ENCODE measurements at places on chromosomes 7 and 10.

- DNase-seq = no peak
Measured at GRCh38 chr10:77794256-77795142, 132.1 kb downstream of the DLG5 start.

GRCh38 chr7:32680259-32681173, 185.2 kb downstream of the AVL9 start:
- DNase-seq = no peak

DNA sequence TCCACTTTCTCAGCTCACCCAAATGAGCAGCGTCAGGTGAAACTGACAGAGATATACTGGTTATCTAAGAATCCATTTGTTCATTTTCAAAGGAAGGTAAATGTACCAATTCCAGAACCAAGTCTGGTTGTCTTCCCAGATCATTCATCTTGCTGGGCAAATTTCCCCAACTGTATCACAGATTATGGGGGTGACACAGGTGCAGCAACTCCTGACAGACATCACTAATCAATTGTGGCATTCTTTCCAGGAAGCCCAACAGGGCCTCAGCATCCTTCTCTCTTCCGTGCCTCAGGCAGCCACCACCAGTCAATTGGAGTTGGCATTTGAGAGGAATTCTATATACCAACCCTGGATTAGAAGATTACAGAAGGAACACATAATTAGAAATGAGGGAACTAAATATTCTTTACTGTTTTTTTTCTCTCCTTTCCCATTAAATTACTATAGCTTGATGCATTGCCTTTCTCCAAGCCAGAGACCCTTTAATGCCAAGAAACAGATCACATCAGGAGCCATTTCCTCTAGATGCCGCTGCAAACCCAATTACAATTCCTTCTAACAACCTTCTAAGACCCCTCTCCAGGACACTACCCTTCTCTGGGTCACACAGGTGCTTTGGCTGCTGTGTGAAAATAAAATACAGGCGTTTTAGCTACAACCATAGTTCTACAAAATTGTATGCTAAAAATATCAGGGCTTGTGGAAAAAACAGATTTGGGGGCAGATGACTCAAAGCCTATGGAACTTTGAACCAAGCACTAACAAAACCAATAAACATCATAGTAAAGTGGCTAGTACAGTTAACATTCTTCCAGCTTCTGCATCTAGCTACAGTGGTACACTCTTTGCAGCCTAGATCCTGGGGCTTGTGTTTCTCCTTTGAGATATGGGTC, 291.6 kb downstream of the RNLS start:
- DNase-seq = no peak

DNA sequence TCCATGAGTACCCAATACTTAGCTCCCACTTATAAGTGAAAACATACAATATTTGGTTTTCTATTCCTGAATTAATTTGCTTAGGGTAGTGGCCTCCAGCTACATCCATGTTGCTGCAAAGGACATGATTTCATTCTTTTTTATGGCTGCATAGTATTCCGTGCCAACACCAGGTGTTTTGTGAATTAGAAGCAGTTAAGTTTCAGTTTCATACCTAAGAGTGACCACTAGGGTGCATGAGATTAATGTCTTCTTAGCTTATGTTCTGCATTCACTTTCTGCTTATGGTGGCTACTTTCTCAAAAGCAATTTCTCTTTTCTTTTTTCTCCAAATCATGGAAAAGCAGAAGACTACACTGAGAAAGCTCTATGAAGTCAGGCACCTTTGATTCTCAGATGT, 65.1 kb upstream of the VSTM2A start:
- DNase-seq = no peak

GRCh38 chr10:129954492-129955315, 9.4 kb downstream of the EBF3 start:
- DNase-seq = no peak

- DNase-seq = no peak
Measured at GRCh38 chr7:47540387-47541350, 41.2 kb downstream of the TNS3 start.

GRCh38 chr10:95790982-95791381, 35.0 kb downstream of the ENTPD1 start:
- DNase-seq = no peak

DNA sequence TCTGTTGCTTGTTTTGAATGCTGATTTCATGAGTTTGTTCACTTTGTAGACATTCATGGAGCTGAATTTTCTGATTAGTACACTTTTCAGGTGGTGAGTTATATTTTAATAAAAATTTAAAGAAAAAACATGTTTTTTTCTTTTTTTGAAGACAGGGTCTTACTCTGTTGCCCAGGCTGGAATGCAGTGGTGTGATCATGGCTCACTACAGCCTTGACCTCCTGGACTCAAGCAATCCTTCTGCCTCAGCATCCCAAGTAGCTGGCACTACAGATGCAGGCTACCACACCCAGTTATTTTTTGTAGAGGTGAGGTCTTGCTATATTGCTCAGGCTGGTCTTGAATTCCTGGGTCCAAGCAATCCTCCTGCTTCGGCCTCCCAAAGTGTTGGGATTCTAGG, 23.7 kb downstream of the PDZD8 start:
- DNase-seq = no peak

- no peak for DNase-seq
Measured at GRCh38 chr10:110643653-110644597, at the start of gene RBM20. RBM20 (plus strand) TSS chr10:110644336; CDS start chr10:110644455, 119 bp downstream.

- DNase-seq = no peak
Measured at GRCh38 chr7:34451923-34452322, 206.1 kb upstream of the NPSR1 start.
